Central memory CD8-positive, alpha-beta T cell (primary cell): ENCODE measurements at places on chromosomes 5 and 9.

DNA sequence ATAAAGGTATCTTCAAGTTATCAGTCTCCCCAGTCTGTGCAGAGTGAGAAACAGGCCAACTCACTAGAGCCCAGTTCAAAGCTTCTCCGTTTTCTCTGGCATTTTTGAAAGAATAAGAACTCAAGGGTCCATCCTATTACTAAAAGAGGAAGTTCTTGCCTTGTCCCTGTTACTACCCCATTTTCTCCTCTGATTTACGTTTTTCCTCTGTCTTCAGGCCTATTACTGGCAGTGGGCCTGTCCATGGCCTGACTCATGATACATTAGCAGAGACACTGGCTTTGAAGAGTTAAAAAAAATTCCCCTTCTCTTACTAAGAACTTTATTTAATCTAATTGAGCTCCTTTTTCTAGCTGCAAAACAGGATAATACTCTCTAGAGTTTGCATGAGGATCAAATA, 624.0 kb upstream of the KLF4 start:
- no peak overlapping the region for H3K27ac ChIP-seq
- no peaks in the 10 kb centered on the region for H3K4me1 ChIP-seq
- no peak for DNase-seq

GRCh38 chr5:107719034-107719606, 48.4 kb upstream of the EFNA5 start:
- H3K27ac ChIP-seq, result no peak overlapping the region
- H3K4me3 ChIP-seq, result no peak overlapping the region
- no peaks in the 10 kb centered on the region for H3K4me1 ChIP-seq
- DNase-seq, result no peak

DNA sequence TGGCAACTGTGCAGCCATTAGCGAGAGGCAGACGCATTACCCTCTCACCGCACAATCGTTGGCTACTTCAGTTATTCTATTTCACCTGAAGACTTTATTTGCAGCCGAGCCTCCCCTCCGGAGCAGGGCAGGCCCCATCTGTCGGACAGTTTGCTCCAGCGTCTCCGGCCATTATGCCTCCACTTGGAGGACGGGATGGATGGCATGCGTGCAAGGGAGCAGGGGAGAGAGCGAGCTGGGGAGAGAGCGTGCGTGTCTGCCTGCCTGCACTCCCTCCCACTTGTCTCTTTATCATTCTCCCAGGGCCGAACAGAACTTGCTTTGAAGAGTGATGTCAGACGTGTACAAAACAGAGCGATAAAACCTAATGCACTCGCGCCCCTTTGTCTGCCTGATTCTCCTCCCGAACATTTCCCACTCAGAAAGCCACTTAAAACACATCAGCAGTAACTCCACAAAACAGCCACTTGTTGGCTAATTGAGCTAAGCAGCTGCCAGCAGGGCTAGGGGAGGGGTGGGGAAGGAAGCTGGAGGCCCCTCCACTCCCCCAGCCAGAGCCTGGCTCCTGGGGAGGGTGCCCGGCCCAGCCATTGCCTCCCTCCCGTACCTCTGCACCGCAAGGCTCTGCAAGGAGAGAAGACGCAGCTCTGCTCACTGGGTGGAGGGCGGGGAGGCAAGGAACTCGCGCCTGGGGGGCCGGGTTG, 43.4 kb upstream of the FUBP3 start:
- DNase-seq, result no peak
- H3K36me3 ChIP-seq, result peaks cover under 1% of the 10 kb centered on the region
- H3K4me1 ChIP-seq, result peaks cover 5% of the 10 kb centered on the region
- H3K27me3 ChIP-seq, result peaks cover 84% of the 10 kb centered on the region

- no peaks in the 10 kb centered on the region for H3K4me1 ChIP-seq
- no peak overlapping the region for H3K4me3 ChIP-seq
- H3K27ac ChIP-seq, result no peak overlapping the region
- H3K27me3 ChIP-seq, result no peaks in the 10 kb centered on the region
Observed at GRCh38 chr9:133787754-133788025, 49.5 kb upstream of the SARDH start.

DNA sequence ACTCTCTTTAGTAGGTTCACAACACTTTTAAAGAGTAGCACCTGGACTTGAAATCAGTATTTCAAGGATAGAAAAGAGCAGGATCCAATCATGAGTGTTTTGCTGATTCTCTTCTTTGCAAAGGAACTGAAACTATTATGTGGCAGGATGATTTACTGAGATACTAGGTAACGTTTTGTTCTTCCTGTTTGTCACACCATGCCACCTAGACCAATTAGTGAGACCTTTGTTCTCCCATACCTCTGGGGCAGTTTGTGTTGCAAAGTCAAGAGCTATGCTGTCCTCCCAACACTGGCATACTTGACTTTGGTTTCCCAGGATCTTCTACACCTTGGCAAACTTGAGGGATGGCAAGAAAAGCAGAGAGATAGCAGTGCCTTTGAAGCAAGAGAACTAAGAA, 43.4 kb downstream of the PPP1R2B start:
- no peak for DNase-seq
- H3K27me3 ChIP-seq, result no peaks in the 10 kb centered on the region
- H3K27ac ChIP-seq, result no peak overlapping the region
- H3K36me3 ChIP-seq, result no peaks in the 10 kb centered on the region
- H3K4me3 ChIP-seq, result no peak overlapping the region
- peaks cover 17% of the 10 kb centered on the region for H3K4me1 ChIP-seq

DNA sequence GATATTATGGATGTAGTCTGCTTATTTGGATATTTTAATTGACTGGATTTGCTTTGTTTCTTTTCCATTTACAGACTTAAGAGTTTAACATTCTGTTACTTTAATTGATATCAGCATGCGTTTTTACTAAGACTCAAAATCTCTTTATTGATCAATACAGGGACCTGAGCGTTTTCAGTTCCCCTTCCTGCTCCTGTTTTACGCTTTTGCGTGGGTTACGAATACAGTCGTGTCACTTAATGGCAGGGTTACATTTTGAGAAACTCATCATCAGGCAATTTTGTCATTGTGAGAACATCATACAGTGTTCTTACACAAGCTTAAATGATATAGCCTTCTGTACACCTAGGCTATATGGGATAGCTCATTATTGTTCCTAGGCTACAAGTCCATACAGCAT, 65.2 kb downstream of the PBX3 start:
- no peak overlapping the region for H3K4me3 ChIP-seq
- no peak overlapping the region for H3K27ac ChIP-seq
- H3K4me1 ChIP-seq, result no peaks in the 10 kb centered on the region
- no peaks in the 10 kb centered on the region for H3K27me3 ChIP-seq

DNA sequence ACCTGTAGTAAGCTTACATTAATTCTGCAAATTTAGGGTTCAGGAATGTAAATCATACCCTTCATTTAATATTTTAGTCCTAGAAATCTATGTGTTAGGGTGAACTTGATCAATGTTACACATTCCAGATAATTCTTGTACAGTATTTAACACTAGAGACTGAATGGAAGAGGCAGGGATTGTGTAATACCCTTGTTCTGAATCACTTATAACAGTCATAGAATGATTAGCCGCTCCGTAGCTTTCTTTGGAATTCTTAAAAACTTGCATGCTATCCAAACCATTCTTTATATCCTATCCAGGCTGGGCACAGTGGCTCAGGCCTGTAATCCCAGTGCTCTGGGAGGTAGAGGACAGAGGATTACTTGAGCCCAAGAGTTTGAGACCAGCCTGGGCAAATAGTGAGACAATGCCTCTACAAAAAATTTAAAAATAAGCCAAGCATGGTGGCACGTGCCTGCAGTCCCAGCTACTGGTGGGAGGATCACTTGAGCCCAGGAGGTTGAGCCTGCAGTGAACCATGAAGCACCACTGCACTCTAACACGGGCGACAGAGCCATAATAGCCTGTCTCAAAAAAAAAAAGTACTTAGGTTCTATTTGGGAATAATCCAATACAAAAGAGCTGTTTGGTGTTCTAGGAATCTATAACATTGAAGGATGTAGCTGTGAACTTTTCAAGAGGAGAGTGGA, 8.3 kb downstream of the ZNF483 start:
- no peaks in the 10 kb centered on the region for H3K27me3 ChIP-seq
- no peak overlapping the region for H3K27ac ChIP-seq
- H3K4me1 ChIP-seq, result no peaks in the 10 kb centered on the region
- H3K4me3 ChIP-seq, result no peak overlapping the region

GRCh38 chr9:90095682-90096081, 490.9 kb downstream of the GADD45G start:
- no peak overlapping the region for H3K4me3 ChIP-seq
- peaks cover 32% of the 10 kb centered on the region for H3K27me3 ChIP-seq
- peaks cover 4% of the 10 kb centered on the region for H3K4me1 ChIP-seq
- H3K36me3 ChIP-seq, result peaks cover 3% of the 10 kb centered on the region
- H3K27ac ChIP-seq, result no peak overlapping the region

DNA sequence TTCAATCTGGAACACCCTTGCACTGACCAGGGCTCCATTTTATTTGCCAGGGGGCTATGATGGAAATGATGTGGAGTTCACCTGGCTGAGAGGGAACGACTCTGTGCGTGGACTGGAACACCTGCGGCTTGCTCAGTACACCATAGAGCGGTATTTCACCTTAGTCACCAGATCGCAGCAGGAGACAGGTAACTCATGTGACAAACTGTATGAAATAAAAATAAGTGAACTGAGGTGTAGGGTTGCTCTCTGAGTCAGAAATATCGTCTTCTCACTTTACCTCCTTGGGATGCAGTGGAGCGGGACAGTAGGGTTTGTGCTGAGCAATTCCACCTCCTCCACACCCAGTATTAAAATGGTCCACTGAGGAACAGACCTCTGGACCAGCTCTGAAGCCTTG, 22.1 kb downstream of the GABRP start:
- H3K27ac ChIP-seq, result no peak overlapping the region
- DNase-seq, result no peak
- no peaks in the 10 kb centered on the region for H3K27me3 ChIP-seq

- DNase-seq, result no peak
- H3K4me1 ChIP-seq, result peaks cover 7% of the 10 kb centered on the region
- no peak overlapping the region for H3K4me3 ChIP-seq
- no peaks in the 10 kb centered on the region for H3K27me3 ChIP-seq
Observed at GRCh38 chr5:1460054-1460682, 14.9 kb upstream of the SLC6A3 start.

DNA sequence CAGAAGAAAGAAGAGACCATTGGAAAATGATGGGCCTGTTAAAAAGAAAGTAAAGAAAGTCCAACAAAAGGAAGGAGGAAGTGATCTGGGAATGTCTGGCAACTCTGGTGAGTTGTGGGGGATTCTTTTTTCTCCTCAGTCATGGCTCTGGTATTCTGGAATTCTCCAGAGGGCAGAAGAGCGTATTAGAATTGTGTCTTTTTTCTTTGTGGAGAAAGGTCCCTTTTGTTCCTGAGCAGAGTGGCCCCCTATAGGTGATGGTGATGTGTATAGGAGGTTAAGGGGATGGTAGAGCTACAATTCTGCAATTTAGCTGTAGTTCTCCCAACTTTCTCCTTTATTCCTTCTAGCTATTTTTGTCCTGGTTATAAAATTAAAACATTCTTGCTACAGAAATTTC, 1.6 kb upstream of the DHFR start:
- no peaks in the 10 kb centered on the region for H3K27me3 ChIP-seq
- H3K27ac ChIP-seq, result peak overlapping the region; percentile 75
- no peak for DNase-seq
- H3K36me3 ChIP-seq, result peaks cover 30% of the 10 kb centered on the region
- peaks cover 23% of the 10 kb centered on the region for H3K4me1 ChIP-seq
- peak overlapping the region; percentile 81 for H3K4me3 ChIP-seq

DNA sequence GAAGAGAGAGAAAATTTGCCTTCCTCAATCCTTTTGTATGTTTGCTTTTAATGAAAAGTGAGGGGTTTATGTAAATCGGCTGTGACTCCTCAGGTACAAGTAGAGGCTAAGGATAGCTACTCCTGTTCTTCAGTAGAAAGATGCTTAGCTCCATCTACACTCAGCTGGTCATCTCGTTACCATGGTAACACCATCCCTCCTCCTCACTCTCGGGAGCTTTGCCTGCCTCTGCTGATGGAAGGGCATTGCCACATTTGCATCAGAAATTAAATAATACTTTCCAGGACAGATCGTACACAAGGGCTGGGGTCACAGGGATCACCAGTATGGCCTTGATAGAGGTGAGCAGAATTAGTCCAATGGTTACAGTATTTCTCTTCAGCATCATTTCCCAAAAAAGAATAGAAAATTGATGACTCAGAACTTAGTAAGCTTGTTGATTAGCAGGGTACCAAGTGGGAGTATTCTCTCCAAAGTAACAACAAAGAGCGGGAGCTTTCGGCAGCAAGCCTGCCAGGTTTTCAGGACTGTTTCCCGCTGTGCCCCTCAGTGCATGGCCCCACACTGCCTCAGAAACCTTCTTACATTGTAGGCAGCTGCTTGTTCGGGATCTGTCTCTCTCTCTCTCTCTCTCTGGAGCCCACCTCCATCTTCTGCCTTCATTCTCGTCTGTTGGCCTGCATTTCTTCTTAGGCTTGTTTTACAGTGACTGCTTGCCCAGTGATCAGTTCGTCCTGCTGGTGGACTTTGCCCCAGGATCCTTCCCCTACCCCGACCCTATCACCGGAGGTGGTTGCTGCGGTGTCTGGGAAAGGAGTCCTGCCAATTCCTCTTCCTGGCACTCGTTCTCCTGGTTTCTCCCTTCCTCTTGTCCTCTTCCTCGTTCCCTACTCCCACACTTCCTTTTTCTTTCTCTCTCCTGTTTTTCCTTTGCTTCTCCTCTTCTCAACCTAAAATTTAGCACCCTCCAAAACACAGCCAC, 51.9 kb upstream of the SNAPC3 start:
- no peaks in the 10 kb centered on the region for H3K4me1 ChIP-seq
- no peak overlapping the region for H3K27ac ChIP-seq
- DNase-seq, result no peak
- H3K27me3 ChIP-seq, result peaks cover 22% of the 10 kb centered on the region
- H3K36me3 ChIP-seq, result no peaks in the 10 kb centered on the region

GRCh38 chr5:22226423-22226822, 626.7 kb downstream of the CDH12 start:
- H3K4me1 ChIP-seq, result no peaks in the 10 kb centered on the region
- H3K27ac ChIP-seq, result no peak overlapping the region
- no peaks in the 10 kb centered on the region for H3K27me3 ChIP-seq
- H3K36me3 ChIP-seq, result peaks cover 1% of the 10 kb centered on the region
- no peak overlapping the region for H3K4me3 ChIP-seq
- DNase-seq, result no peak

DNA sequence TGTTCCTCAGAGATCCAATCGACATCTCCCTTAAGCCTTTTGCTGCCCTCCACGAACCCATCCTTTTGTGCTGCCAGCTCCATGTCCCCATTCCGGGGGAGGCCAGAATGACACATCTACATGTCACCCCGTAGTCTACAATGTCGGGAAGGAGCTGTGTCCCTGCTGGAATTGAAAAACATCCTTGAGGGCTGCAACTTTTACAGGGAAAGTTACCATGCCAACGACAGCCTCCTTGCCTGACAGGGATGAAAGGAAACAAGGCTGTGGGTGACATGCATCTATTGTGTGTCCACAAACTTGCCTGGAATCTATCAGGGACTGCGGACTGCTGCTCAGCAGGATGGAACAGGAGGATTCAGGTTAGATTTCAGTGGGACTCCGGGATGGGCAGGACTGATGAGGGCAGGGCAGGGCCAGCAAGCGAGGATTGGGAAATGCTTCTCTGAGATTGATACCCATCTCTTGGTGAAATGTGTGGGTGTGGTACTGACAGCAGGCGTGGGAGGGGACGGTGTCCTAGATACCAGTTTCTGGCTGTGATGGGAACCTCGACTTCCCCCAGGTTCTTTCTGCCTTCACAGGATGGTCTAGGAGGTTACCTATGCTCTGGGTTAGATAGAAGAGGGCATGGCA, 25.5 kb downstream of the EGR1 start:
- no peak overlapping the region for H3K27ac ChIP-seq
- peaks cover 23% of the 10 kb centered on the region for H3K27me3 ChIP-seq
- H3K36me3 ChIP-seq, result peaks cover 10% of the 10 kb centered on the region
- peak overlapping the region; percentile 59 for H3K4me3 ChIP-seq
- peaks cover 12% of the 10 kb centered on the region for H3K4me1 ChIP-seq
- DNase-seq, result no peak
